Stimulated activated CD8-positive, alpha-beta memory T cell treated with anti-CD3 and anti-CD28 coated beads, Interleukin-4, amount 100 ng/mL, for 1 hour (primary cell): ENCODE measurements at places on chromosomes 2 and 18.

- DNase-seq, result no peak
These were observed 154.4 kb upstream of the TWIST2 start for GRCh38 chr2:238693337-238694093.

- DNase-seq, result no peak
These were observed 133.8 kb upstream of the ACVR2A start for GRCh38 chr2:147711031-147711430.

- no peak for DNase-seq
These were observed 361.5 kb upstream of the RAB12 start for GRCh38 chr18:8247700-8248099.

- no peak for DNase-seq
These were observed 57.2 kb downstream of the SOX11 start for GRCh38 chr2:5749347-5749746.

- no peak for DNase-seq
These were observed 43.1 kb upstream of the GPC1 start for GRCh38 chr2:240392084-240392947.

DNA sequence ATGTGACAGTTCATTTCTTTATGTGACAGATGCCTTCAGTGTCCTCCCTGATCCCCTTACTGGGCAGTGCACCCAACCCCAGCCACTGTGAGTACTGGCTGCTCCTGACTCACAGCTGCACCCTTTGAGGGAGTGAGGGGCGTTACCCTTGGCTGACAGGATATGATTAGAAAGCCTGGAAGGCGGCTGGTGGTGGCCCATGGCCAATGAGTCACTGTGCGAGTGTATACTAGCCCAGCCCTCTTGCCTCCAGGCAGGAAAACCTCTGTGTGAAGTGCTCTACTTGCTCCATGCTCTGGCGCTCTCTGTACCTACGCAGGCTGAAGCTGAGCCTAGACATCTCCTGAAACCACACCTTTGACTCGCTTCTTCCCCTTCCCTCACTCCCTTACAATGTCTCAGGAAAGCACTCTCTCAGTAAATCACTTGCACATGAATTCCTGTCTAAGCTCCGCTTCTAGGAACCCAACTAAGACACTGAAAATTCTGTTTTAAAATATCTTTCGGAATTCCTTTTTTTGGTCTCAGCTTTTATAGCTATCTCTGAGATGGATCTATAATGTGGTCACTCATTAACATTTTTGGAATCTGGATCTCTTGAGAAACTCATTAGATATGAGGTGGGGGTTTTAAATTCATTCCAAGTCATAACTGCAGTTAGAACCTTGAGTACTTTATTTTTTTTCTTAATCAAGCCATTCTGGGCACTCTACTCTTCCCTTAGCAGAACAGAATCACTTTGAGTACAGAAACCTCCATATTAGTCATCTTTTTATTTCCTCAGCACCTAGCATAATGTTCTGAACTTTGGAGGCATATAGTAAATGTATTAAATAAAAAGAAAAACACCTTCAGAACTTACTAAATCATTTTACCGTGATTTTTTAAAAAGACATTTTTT is 25.3 kb upstream of the STAM2 start:
- no peak for DNase-seq

DNA sequence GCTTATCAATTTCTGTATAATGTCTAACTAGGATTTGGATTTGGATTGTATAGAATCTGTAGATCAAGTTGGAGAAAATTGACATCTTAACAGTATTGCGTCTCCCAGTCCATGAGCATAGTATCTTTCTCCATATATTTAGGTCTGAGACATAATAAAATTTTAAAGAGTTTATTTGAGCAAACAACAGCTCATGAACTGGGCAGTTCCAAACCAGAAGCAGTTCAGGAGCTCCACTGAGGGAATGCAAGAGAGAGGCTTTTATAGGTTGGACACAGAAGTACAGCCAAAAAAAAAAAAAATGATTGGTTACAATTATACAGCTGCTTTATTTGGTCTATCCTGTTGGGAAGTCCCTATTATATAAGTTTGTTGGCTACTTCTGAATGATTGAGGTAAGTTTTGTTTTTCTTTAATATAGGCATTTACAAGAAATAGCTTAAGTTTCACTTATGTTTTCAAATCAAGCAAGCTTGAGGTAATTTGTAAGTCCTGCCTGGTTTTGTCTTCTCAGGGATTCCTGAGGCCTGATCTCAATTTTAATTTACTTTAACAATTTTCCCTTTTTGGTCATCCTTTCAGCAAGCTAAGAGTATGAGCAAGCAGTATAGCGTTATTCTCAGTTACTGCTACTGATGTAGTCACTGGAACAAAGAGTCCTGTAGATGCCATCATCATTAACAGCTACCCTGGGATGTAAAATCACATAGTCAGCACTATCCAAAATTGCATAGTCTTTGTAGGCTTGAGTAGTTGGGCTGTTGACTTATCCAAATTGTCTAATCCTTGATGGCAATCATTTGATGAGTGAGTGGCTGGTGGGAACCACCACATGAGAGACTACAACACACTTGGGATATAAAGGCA is 27.5 kb upstream of the RUFY4 start:
- DNase-seq, result no peak

- DNase-seq, result no peak
These were observed 45.2 kb upstream of the PDCL3 start for GRCh38 chr2:100517556-100517955.

GRCh38 chr2:86239326-86239725 is 40.1 kb downstream of the MRPL35 start:
- no peak for DNase-seq

DNA sequence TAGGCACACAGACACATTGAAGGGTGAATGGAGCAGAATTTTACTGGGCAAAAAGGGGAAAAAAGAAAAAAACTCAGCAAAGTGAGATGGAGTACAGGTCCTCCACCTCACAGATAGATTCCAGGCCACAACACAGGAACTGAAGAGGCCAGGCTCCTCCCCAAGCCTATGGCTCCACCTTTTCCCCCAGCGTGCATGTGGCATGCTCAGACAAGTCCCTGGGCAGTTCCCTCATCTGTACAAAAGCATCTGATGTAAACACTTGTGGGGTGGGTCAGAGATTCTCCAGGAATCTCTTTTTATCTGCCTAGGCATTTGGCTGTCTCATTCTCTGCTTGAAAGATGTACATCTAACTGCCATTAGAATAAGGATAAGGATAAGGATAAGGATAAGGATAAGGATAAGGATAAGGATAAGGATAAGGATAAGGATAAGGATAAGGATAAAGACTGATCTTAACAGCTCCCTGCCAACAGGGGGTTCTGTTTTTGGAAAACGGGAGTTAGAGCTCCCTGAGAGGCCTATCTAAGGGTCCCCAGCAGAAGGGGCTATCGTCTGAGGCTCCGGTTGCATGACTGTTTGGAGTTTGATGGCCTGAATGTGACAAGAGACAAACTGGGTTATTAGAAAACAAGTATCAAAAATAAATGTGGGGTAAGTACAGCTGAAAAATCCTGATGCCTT is 17.2 kb upstream of the ASXL3 start:
- DNase-seq, result no peak

- DNase-seq, result no peak
These were observed 83.2 kb downstream of the PPP1R1C start for GRCh38 chr2:182068811-182069210.

DNA sequence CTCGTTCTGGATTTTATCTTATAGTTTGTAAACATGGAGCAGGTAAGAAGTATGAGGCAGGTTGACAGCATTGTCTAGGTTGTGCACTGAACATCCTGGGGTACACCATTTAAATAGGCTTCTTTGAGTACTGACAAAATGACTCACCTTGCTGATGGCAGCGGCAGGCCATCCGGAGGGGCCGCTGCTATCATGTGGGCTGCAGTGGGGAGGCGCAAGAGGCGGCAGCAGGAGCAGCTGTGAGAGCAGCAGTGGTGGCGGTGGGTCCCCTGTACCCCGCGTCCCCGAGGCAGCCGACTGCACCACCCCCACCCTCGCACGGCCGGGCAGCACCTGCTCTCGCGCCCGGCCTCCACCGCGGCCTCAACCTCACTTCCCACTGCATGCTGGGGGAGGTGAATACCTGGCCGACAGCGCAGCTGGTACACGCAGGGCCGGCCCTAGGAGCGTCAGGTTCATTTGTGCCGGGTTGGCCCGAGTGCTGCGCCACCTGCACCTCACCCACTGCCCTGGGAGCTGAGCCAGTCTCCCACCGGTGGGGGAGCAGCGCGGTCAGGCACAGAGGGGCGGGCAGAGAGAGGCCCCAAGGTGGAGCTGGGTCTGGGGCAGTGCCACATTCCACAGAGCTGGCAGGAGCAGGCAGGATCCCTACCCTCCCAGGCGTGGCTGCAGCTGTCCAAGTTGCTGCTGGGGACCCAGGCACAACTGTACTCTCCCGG is 154.5 kb upstream of the RBMS1 start:
- DNase-seq, result no peak

DNA sequence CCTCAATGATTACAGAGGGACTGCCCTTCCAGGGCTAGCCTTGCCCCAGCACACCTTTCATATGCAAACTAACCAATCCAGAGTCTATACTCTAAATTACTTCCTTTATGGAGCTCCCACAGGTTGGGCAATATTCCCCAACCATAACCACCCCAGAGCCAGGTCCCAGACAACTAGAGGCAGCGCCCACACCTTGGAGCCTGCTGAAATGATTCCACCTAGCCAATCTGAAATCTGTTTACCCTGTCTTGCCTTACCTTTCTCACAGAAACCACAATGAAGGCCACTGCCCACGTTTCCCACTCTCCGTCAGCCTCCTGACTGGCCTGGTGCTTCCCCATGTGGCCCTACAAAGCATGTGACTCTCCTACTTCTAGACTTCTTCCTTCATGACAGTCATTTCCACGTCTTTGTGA is 62.0 kb downstream of the REEP1 start:
- no peak for DNase-seq

- DNase-seq, result no peak
These were observed 51.2 kb upstream of the PXDN start for GRCh38 chr2:1795261-1796231.

DNA sequence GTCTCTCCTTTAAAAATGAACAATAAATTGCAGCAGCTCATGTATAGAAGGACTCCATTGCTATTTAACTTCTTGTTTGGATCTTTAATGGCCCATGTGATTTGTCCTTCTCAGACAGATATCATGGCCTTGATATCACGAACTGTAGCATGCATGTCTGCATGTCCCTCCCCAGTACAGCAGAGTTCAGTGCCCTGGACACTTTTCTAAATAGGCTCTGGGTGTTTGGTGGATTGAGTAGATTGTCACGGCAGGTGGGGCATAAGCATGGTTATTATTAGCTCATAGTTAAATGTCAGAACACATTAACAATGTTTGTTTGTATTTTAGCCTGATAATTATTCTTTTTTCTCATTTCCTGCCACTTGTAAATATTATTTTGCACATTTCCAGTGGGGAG is 118.3 kb downstream of the LRRTM1 start:
- no peak for DNase-seq

DNA sequence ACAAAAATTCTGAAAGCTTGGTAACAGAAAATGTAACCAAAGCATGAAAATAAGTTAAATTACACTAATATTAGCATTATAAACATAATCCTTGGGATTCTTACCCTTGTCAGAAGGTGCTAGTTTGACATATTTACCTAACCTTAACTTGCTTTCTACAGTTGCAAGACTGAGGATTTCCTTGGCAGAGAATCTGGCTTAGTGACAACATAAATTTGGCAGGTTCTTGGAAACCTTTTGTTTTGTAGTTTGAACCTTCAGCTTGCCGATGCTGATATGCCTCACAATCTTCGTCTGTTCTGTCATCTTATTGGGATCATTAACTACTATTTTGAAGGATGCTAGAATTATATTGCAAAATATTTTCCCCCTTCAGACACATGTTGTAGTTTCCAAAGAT is 3.4 kb downstream of the XIRP2 start:
- no peak for DNase-seq

- no peak for DNase-seq
These were observed 401.7 kb upstream of the CELF4 start for GRCh38 chr18:37967261-37967660.

- DNase-seq, result no peak
These were observed 62.4 kb downstream of the TXNL1 start for GRCh38 chr18:56575819-56576663.

GRCh38 chr2:178909507-178909906 is 102.3 kb upstream of the TTN start:
- DNase-seq, result no peak

- DNase-seq, result no peak
These were observed 1.2 kb downstream of the BCL11A start for GRCh38 chr2:60552078-60552850.

DNA sequence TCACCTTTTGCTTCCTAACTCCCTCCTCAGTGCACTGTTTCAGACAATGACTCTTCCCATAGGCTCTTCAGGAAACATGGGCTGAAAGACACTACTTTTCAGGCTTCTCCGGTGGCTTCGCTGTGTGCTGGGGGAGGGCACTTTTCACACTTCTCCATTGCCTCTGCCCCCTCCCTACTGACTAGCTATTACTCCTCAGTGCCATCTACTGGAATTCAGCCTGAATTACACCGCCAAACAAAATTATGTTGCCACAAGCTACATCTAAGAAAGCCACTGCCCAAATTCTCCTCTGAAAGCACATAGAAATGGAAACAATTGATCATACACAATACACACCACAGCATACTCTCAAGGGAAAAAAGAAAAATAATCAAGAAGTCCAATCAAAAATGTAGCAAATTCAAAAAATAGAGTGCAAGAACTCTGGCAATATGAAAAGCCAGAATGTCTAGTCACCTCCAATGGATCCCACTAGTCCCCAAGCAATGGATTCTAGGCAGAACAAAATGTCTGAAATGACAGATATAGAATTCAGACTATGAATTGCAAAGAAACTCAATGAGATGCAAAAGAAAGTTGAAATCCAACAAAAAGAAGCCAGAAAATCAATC is 1139.4 kb upstream of the GYPC start:
- no peak for DNase-seq

DNA sequence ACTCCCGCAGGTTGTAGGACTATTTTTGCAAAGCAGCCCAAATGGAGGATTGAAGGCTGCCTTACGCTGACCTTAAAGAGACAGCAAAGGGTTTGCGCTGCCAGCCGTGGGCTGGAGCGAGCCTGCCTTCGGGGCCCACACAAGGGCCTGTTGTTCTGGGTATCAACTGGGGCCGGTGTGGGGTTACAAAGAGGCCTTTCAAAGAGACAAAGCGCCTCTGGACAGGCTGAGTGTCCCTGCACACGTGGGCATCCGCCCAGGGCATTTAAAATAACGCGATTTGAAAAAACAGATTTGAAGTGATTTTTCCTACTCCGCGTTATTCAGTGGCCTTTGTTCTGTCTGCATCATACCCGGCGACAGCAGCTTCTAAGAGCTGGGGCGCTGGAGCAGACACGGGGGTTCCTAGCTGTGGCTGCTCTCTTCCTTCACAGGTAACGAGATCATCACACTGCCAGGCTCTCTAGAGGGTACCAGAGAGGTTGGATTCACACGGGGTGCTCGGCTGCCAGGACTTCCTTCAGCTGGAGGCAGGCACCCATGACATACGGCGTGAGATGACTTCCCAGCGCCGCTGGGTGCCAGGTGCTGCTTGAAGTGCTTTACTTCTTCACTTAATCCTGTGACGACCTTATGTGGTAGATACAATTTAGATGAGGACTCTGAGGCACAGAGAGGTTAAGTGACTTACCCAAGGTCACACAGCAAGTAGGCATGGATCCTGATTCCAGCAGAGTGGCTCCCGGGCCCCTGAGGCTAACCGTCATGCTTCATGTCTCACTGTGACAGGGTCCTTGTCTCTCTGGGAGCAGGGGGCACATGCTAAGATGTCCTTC is 32.2 kb downstream of the MAL start:
- DNase-seq, result no peak

- DNase-seq, result no peak
These were observed 63.9 kb downstream of the KLHL29 start for GRCh38 chr2:23448906-23449305.
